ENCODE measurements at places on chromosomes 16 and 17. TPM values are rescaled to one million over a fixed set of nuclear protein-coding genes. Genes with fewer than 3 reads are reported as not detected.

DNA sequence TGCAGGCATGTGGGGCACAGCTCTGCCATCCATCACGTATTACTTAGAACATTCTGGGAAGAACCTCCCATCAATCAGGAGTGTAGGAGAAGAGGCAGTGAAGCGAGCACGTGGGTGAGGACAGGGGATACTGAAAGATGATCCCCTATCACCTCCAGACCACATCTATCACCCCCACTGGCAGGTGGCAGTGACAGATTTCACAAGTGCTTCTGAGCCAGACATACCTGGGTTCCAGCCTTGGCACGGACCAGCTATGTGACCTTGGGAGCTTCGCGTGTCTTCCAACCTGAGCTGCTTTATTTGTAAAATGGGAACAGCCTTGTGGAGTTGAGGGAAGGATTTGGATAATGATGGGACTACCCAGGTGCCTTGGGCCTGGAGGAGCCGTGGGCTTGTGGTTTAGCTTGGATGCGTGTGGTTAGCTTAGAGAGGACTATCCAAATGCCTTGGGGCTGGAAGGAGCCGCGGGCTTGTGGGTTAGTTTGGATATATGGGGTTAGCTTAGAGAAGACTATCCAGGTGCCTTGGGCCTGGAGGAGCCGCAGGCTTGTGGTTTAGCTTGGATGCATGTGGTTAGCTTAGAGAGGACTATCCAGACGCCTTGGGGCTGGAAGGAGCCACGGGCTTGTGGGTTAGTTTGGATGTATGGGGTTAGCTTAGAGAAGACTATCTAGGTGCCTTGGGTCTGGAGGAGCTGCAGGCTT lies 206.4 kb downstream of the ENGASE start:
- DNase-seq, result no peak

- no peak for DNase-seq
These were observed 61.2 kb downstream of the ENGASE start for GRCh38 chr17:79135628-79136405.

DNA sequence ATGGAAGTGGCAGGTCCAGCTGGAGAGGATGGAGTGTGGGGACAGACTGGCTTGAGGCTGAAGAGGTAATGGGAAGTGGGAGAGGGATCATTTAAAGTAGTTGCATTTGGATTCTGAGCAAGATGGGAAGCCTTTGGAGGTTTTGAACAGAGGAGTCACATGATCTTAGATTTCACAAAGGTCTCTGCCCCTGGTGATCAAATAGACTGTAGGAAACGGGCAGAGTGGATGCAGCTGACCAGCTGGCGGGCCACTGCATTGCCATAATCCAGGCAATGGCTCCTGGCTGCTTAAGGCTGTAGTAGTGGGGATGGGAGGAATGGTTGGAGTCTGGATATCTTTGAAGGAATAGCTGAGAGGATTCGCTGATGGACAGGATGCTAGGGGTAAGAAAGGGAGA lies 81.5 kb downstream of the SLC6A2 start:
- no peak for DNase-seq

TNFSF13 gene
- 0.88 TPM for total RNA-seq

OR4D1 gene
- not detected for total RNA-seq

GRCh38 chr17:62611292-62611691 lies 16.2 kb upstream of the MRC2 start:
- no peak for DNase-seq

RSAD1 gene
- total RNA-seq, result 15.9 TPM

SCO1 gene
- 28.2 TPM for total RNA-seq

DNA sequence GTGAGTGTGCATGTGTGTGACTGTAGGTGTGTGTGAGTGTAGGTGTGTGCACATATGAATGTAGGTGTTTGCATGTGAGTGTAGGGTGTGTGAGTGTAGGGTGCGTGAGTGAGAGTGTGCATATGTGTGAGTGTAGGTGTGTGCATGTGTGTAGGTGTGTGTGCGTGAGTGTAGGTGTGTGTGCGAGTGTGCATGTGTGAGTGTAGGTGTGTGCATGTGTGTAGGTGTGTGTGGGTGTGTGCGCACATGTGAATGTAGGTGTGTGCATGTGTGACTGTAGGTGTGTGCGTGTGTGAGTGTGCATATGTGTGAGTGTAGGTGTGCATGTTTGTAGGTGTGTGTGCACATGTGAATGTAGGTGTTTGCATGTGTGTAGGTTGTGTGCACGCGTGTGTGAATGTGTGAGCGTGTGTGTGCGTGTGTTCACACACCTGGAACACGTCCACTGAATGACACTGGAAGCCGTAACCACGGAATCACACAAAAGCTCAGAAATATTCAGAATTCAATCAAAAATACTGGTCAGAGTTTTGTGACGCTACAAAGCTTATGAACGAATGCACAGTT lies 30.6 kb downstream of the MRM3 start:
- DNase-seq, result no peak

MYH1 gene
- not detected for total RNA-seq

SPN gene
- not detected for total RNA-seq

DNA sequence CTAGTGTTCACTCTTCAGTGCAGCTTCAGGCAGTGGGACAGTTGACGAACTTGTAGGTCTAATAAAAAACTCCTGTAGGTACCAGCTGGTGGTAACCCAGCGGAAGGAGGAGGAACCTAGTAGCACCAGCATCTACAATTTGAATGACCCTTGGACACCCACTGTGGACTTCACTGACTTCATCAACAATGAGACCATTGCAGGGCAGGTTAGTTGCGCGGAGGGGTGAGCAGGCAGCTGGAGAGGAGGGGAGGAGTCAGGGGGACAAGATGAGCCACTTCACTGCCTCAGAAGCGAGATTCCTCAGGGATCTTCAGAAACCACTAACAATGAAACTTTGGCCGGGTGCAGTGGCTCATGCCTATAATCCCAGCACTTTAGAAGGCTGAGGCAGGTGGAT lies 22.3 kb downstream of the AOC3 start:
- DNase-seq, result no peak

- peak; percentile 66 for DNase-seq
These were observed 20.8 kb upstream of the ZNF423 start for GRCh38 chr16:49876716-49877129.

GRCh38 chr17:79147746-79148506 lies 73.3 kb downstream of the ENGASE start:
- DNase-seq, result no peak

FOXL1 gene
- total RNA-seq, result 2.2 TPM

GRCh38 chr17:41390411-41390938 lies 6.9 kb downstream of the KRT31 start:
- no peak for DNase-seq

DNA sequence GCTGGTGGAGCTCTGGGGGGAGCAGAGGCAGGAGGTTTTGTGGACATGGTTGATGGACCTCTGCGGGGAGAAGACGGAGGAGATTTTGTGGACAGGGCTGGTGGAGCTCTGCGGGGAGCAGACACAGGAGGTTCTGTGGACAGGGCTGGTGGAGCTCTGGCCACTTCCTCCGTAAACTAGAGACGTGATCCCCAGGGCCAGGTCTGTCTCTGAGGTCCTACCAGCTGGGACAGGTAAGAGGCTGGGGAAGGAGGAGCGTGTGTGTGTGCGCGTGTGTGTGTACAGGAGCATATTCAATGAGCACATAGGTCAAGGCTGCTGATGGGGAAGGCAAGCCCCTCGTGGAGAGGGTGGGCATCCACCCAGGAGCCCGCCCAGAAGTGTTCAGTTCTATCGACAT lies 20.6 kb downstream of the RPH3AL start:
- no peak for DNase-seq

LGALS9B gene
- not detected for total RNA-seq

GRCh38 chr16:14300705-14301168 lies 229.6 kb downstream of the MRTFB start:
- DNase-seq, result peak; percentile 89

RHBDL1 gene
- 0.05 TPM for total RNA-seq

SHBG gene
- total RNA-seq, result not detected

RAB37 gene
- 0.37 TPM for total RNA-seq

CD300A gene
- total RNA-seq, result not detected

CTDNEP1 gene
- total RNA-seq, result 56.5 TPM

DNA sequence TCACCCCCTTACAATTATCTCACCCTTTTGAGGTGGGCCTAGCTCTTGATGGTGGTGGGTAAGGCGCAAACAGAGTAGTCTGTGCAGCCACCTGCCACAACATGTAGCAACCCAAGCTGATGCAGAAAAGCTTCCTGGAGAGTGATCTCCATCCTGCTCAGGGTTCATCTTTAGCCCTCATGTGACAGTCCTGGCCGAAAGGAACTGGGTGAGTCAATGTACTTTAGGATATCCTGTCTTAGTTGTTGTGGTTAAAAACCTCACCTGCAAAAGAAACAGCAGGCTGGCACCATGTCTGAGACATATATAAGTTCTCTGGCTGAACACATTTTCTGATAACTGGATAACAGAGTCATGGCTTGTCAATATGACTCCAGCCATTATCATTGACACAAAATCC lies 183.5 kb upstream of the CPHXL start:
- DNase-seq, result no peak

- no peak for DNase-seq
These were observed 467.7 kb downstream of the CDH11 start for GRCh38 chr16:64654178-64654577.

DNA sequence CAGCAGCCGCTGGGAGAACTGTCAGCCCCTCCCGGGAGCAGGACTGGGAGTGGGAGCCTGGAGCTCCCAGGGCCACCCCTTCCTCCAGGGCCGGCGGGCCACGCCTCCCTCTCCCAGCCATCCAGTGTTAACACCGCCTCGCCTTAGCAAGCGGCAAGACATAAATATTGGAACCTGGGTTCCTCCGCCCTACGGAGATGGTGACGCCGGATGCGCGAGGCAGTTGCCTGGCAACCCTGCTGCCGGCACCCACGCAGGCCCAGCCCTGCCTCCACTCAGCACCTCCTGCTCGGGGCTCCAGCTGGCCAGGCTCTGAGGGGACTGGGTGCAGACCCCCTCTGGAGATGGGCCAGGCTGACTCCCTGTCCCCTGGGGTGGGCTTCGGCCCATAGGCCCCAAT lies 27.4 kb upstream of the CACNA1H start:
- DNase-seq, result no peak

DNA sequence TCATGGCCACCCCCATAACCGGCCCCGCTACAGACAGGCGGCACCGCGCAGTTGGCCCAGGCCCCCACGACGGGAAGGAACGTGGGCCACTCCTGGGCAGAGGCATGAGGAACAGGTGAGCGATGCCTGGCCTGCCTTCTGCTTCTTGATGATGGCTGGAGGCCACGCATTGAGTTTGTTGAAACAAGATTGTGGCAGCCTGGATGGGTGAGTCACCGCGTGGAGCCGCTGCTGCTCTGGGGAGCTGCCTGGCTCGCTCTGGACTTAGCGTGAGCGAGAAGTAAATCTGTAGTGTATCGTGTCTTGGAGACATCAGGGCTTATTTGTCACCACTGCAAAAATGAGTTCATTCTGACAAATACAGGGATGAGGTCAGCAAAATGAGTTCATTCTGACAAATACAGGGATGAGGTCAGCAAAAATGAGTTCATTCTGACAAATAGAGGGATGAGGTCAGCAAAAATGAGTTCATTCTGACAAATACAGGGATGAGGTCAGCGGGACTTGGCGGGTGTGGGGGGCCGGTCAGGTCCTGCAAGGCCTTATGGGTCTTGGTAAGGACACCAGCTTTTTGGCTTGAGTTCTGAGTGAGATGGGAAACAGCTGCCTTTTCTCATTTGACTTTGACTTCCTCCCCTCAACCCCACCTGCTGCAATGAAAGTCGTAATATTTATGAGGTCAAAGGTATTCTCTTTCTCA lies 93.0 kb downstream of the SEC14L1 start:
- peak; percentile 91 for DNase-seq

DNA sequence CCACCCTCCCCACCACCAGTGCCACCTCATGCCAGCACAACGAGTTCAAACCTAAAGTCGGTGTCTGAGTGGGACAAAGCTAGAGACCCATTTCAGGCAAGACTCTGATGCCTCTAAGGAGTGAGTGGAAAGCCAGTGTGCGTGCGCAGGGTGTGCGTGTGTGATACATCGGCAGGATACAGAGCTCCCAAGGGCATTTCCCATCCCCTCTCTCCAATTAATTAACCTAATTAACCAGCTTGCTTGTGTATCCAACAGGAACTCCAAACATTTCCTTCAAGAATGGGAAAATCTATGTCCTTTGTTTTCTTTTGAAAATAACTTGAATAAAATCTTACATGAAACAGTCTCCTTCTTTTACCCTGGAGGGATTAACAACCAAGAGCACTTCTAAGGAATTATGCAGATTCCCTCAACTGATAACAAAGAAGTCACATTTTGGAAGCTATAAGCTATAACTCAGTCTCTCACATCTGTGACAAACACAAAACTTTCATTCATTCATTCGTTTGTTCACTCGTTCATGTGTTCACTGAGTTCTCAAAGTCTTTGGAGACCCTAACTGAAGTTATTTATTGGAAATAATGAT lies 9.9 kb downstream of the ATPAF2 start:
- no peak for DNase-seq

GRCh38 chr17:61076621-61077031 lies 323.0 kb upstream of the TBX2 start:
- no peak for DNase-seq

DNA sequence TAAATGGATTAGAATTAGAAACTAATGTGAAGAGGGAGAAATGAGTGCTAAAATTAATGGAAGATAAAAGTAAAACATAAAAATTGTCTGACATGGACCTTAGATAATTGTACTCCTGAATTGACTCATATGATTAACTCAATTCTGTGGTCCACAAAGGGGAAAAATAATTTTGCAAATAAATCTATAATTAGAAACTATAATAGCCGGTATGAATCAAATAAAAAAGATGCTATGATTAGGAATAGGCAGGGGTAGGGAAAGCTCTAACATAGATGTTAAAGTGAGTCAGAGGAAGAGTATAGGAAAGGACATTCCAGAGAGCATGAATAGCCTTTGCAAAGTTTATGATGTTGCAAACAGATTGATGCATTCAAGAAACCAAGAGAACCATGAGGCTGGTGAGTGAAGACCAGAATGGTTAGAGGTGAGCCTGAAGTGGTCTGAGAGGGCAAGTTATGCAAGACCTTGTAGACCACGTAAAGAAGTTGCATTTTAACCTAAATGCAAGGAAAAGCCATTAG lies 262.1 kb upstream of the CA10 start:
- no peak for DNase-seq

- DNase-seq, result peak; percentile 78
These were observed 40.7 kb downstream of the RGS9 start for GRCh38 chr17:65177901-65178300.

KRTAP17-1 gene
- total RNA-seq, result not detected

- DNase-seq, result no peak
These were observed 269.1 kb downstream of the FTO start for GRCh38 chr16:53973021-53973420.
